Stimulated activated CD4-positive, alpha-beta T cell treated with anti-CD3 and anti-CD28 coated beads, Interleukin-4, amount 100 ng/mL, for 4 hours (primary cell): ENCODE measurements at places on chromosomes 3 and 15.

DNA sequence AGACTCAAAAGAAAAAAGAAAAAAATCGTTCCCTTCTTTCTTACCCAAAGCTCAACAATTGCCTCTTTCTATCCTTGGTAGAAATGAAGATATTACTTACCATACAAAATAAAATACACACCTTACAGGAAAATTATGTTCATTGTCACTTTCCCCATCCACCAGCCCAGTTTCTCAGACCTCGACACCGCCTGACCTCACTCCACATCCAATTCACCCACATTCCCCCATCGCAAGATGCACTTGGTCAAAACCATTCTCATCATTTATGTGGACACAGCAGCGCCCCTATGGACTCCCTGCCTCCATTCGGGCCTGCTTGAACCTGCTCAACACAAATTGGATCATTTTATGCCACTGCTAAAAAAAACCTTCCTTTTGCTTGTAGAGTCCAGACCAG is 7.0 kb downstream of the ANPEP start:
- no peak for DNase-seq

GRCh38 chr3:190519886-190520285 is 6.0 kb downstream of the IL1RAP start:
- DNase-seq: no peak

- no peak for DNase-seq
Measured at GRCh38 chr3:55532806-55533205, 45.7 kb upstream of the WNT5A start.

DNA sequence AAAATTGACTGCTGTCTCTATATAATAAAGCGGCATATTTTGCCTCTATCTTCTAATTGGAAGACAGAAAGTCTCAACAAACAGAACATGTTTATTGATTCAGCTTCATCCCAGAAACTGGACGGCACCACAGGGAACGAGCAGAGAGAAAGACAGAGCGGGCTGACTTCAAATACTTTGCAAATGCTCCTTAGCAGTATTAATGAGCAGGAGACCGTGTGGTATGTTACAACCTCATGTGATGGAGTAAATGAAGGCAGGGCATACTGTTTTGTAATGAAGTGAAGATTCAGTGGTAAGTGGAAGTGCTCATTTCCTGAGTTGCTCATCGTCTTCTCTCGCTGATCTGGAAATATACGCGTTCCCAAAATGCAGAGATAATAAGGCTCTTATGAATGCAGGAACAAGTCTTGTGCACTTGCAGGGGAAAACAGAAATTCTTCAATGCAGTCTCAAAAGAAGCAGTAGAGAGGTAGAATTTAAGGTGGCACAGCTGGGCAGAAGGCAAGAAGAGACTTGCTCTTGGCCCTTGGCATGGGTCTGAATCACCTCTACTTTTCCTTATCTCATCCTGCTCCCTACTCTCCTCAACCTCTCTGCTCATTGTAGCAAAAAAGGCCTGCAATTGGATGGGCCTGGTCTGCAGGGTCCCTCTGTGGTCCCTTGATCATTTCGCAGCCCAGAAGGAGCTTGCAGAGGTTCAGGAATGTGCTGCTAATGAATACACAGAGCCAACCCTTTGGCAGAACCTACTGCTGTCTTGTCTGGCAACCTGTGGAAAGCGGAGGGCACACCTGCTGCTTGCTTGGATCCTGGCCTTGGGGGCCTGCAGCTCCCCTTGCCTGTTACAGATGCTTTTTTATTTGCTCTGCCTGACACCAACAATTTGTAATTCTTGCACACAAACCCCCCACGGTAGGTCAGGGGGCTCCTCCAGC is 604.9 kb upstream of the CFAP20DC start:
- DNase-seq: no peak

- no peak for DNase-seq
Measured at GRCh38 chr3:198046120-198046857, 86.3 kb downstream of the LMLN start.

- DNase-seq: no peak
Measured at GRCh38 chr3:184097556-184097955, 692 bp downstream of the HTR3E start.

DNA sequence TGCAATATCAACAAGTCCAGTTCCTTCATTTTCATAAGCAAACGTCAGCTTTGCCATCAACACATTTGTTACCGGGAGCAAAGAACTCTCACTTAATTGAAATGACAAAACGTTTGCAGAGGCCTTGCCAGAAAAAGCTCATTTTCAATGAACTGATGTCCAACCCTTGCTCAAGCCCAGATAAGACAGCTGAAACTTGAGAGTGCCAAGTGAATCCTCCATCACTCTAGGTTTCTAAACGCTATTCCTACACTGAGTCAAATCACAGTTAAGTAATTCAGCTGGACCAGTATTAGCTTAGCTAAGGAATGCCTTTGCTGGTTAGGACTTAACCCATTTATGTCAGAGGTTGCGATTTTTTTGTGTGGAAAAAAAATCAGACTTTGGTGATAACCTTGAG is 11.5 kb downstream of the CHSY1 start:
- DNase-seq: no peak

DNA sequence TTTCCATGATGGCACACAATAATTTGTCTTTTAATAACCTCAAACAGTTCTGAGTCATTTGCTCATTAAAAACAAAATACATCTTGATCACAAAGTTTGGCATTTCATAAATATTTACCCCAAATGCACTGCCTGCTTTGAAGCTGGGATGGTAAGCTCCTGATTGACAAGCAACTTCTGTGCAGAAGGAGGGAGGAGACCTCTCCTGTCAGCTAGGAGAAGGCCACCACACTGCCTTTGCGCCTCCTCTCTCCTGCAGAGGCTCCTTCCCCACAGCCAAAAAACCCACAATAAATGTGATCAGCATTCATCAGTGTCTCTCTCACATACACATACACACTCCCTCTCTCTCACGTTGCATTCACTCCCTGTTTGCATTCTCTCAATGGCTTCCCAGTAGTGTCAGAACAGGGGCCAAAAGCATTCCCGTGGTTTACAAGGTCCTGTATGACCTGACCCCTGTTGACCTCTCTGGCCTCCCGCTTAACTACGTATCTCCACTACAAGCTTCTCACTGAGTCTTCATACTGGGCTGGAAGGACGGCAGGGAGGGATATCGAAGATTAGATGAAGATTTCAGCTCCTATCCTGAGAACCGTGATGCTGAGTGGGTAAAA is 216.4 kb downstream of the FOXP1 start:
- DNase-seq: no peak

- DNase-seq: no peak
Measured at GRCh38 chr15:33985751-33986150, 17.5 kb downstream of the CHRM5 start.

GRCh38 chr3:101720851-101721840 is 3.3 kb upstream of the CEP97 start:
- no peak for DNase-seq

DNA sequence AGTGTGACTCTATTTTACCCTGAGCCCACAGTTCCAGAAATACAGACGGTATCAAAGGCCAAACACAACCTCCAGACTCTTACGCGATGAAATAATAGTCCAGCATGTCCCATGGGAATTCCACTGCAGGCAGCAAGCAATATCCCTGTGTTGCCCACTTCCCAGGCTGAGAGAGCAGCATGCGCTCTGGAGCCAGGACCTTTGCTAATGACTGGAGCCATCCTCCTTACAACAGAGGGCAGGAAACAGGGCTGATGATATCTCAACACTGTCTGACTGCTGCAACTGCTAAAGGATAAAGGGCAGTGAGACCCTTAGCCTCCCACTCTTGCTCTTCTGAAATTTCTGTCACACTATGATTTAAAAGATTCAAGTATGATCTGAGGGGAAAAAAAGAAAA is 34.8 kb downstream of the MCF2L2 start:
- no peak for DNase-seq

DNA sequence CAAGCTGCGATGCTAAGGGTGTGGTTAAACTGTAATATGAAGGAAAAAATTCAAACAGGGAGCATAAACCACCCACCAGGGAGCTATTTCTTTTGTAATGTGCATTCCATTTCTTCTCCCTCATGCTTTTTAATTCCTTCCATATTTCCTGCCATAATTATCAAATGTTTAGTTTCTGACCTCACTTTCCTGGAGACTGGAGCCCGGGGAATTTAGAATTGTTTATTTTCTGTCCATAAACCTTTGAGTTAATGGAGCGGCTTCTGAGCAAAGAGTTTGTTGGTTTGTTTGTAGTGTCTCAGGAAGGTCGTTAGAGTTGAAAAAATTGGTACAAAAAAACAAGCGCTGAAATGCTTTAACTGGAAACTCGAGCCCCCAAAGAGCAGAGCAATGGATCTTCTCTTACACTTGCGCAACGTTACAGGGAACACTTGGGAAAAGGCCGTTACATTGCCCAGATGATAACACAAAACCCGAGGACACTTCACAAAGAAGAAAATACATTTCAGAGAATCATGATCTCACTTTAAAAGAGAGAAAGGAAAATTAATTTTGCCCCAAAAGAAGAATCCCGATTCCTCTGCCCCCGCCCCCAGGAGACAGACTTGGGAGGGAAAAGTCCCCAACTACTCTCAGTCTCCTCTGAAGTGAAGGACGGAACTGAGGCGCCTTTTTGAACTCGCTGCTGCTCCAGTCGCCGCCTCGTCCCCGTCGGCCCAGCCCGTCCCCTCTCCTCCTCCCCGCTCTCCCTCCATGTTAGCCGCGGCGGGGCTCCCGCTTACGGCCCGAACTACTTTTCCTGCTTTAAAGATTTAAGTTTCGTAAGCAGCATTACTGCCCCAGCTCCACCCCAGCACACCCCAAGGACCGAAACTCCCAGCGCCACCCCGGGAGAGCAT is 842 bp downstream of the FSTL1 start:
- no peak for DNase-seq

DNA sequence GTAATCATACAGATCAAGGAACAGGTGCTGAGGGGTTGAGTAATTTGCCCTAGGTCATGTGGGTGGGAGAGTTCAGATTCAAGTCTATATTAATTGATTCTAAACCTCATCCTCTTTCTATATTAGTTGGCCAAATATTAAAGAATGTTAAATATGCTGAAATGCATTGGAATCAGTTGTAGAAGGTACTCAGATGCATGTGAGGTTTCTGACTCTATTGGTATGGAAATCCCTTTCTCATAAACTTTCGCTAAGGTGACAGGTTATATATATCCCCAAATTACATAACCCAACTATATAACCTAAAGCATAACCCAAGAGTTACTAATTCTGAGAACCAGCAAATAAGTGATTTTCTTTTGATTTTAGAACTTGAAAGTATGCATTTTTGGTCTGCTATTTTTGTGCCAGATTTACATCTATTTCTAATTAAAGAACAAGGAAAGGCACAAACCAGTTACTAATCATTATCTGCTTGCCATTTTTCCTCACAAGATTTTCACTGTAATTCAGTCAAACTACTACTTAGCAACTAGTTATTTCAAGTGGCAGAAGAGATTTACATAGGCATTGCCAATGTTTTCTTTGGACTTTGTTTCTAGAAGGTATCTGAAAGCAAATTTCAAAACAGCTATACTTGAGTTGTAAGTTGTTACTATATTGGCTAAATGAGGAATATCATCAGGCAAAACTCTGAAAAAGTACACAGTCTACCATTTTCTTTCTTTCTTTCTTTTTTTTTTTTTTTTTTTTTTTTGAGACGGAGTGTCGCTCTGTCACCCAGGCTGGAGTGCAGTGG is 201.3 kb downstream of the RBMS3 start:
- DNase-seq: no peak

DNA sequence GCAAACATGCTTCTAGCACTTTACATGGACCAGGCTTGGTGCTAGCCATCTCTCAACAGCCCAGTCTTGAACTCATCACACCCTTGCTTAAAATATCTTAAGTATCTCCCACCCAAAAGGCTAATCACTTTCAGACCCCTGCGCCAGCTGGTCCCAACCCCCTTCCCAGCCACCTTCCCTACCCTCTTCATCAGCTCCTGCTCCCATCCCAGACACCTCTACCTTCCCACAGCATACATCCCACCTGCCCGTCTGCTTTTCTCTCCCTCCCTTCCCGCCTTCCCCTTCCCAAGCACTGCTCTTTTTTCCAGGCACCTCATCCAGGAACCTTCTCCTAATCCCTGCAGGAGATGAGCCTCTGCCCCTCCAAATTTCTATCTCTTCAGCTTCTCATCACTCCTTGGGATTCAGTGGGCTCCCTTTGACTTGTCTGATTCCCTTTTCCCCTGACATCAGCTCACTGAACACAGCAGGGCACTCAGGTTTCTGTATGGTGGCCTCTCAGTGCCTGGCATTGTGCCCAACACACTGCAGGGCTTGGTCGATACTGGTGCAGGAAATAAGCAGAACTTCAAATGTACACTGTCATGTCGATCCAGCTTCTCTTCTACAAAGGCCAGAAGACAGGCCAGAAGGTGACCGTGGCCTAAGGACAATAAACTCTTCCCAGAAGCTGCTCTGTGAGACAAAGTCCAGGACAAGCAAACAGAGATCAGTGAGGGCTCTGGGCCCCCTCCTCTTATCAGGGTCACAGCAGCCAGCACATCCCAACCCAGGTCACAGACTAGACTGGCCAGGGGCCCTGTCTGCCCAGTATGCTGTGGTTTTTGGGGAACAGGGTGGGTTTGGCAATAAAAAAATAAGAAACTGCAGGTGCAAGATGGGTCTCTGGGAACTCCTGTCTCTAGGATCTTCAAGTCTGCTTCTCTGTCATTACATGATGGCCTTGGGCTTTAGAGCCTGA is 2.2 kb upstream of the ITIH1 start:
- no peak for DNase-seq
